ENCODE measurements at places on chromosomes 7 and 10.

GRCh38 chr7:95476904-95477594 is 8.7 kb upstream of the ASB4 start:
- DNase-seq, result peak; percentile 60

- DNase-seq, result no peak
Observed at GRCh38 chr7:147079083-147079482, 962.5 kb downstream of the CNTNAP2 start.

DNA sequence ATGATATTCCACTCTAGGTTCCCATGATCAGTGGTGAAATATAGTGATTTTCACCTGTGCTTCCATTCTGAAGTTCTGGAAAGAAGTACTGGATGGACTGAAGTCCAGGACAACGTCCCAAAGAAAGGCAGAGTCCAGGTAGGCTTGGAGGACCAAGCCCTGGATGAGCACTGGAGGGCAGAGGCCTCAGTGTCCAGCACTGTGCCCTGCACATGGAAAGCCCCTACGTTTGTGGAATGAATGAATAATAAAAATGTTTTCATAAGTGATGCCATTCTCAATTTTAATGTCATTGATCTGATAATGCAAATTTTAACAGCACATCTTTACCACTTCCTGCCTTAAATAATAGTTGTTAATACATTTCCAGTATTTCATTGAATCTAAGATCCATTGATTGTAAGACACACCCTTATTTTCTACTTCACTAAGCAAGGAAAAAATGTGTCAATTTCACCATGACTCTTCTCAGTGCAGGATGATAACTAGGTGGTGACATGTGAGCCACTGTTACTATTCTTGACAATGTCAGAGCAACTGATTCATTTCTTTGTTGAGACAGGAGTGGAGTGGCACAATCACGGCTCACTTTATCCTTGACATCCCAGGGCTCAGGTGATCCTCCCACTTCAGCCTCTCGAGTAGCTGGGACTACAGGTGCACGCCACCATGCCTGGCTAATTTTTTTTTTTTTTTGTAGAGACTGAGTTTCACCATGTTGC is 35.2 kb downstream of the ZNF783 start:
- DNase-seq, result peak; percentile 39

DNA sequence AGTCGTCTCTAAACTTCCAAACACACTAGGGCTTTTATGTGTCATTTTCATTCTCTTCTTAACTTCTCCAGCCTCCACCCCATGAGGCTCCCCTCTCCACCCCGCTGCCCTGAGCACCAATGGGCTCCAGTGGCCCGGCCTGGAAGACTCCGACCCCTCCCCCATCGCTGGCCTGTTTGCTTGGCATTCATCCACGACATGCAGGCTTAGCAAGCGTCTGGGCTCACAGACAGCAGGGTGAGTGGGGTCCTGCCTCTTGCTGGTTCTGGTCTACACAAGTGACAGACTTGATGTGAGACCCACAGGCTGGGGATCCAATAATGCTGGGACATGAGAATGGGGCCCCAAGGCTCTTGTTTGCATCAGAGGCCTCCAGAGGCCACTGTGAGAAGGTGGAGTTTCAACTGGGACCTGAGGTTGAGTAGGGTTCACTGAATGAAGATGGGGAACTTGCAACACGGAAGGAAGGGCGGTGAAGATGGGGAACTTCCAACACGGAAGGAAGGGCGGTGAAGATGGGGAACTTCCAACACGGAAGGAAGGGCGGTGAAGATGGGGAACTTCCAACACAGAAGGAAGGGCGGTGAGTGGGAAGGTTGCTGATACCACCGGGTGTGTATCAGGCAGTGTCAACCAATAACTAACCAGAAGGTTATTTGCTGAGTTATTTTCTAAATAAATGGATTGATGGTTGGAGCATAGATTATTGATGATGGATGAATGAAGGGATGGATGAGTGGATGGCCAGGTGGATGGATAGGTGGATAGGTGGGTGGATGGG is 14.0 kb downstream of the KNDC1 start:
- DNase-seq, result no peak

GRCh38 chr10:6840766-6841165 is 260.7 kb upstream of the PRKCQ start:
- DNase-seq, result no peak

- DNase-seq, result no peak
Observed at GRCh38 chr7:45088146-45088701, 545 bp downstream of the NACAD start.

DNA sequence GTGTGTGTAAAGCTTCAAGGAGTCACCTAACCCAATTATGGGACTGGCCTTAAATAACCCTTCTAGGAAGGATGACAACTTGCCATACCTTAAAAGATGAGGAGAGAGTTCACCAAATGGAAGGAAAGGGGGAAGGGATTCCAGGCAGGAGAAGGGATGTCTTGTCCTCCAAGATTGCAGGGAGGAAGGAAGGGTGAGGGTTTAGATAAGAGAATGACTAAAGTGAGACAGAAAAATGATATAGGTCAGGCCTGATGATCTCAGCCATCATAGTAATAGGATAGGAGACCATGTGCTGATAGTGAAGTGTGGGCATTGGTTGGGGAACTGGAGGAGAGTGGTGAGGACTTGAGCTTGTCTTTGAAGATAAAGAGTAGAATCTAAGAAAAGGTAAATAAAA is 7.7 kb upstream of the TMEM26 start:
- DNase-seq, result no peak

GRCh38 chr7:20797462-20798080 is 10.9 kb upstream of the SP8 start:
- no peak for DNase-seq

GRCh38 chr7:26694713-26695112 is 169.7 kb downstream of the SKAP2 start:
- no peak for DNase-seq

DNA sequence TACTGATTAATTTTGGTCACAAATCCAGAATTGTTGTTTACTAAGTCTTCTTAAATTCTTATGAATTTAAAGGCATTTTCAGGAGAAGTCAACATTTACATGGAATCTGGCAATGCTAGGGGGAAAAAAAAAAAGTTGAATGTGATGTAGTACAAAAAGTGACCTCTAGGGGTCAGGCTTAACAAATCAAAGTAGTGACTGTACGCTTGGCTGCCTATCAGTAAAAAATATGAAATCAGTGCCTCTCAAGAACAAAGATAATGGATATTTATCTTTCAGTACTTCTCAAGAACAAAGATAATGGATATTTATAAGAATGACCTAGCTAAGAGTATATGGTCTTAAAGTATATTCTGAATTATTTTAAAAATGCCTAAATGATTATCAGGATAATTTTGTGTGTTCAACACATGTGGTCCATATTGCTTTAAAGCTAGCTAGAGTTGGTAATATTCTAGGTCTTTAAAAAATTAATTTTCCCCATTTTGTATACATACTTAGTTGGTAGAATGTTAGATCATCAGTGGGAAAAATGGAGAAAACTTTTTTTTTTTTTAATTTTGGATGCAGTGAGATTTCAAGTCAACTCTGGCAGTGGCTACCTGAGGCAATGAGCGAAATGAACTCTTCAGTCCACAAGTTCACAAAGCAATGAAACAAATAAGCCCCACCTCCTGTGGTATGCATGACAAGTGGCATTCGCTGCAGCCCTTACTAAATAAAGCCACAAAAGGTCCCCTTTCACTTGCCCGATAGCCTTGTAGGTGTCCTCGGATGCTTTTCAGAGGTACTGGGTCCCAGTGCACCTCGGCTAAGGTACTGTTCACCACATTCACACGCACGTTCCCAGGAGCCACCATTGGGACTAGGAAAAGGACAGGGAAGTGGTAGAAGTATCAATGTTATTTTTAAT is 51.2 kb upstream of the LAMB4 start:
- no peak for DNase-seq

DNA sequence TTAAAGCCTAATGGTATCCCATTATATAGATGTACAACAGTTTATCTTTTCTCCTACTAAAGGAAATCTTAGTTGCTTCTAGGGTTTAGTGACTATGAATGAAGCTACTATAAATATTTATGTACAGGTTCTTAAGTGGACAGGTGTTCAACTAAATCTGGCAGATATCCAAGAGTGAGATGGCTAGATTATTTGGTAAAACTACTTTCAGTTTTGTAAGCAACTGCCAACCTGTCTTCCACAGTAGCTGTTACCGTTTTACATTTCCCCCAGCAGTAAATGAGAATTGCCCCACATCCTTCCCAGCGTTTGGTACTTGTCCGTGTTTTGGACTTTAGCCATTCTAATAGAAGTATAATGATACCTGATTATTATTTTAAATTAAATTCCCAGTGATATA is 144.9 kb upstream of the MAGI2 start:
- no peak for DNase-seq

GRCh38 chr7:4631380-4632179 is 50.5 kb upstream of the FOXK1 start:
- DNase-seq, result peak; percentile 12

DNA sequence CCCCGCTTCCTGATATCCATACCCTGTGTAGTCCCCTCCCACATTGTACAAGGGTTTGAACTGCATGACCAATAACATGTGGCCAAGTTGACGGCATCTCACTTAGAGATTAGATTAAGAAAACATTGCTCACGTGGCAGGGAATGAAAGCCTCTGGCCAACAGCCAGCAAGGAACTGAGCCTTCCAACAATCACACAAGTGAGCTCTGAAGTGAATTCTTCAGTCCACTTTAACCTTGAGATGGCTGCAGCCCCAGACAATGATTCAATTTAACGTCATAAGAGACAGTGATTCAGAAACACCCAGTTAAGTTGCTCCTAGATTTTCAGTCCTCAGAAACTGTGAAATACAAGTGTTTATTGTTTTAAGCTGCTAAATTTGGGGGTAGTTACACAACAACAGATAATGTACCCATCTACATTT is 165.9 kb upstream of the PLXNA4 start:
- no peak for DNase-seq

GRCh38 chr7:71236230-71237105 is 104.5 kb downstream of the GALNT17 start:
- no peak for DNase-seq

- no peak for DNase-seq
Observed at GRCh38 chr10:98415731-98416119, 743 bp upstream of the PYROXD2 start.

DNA sequence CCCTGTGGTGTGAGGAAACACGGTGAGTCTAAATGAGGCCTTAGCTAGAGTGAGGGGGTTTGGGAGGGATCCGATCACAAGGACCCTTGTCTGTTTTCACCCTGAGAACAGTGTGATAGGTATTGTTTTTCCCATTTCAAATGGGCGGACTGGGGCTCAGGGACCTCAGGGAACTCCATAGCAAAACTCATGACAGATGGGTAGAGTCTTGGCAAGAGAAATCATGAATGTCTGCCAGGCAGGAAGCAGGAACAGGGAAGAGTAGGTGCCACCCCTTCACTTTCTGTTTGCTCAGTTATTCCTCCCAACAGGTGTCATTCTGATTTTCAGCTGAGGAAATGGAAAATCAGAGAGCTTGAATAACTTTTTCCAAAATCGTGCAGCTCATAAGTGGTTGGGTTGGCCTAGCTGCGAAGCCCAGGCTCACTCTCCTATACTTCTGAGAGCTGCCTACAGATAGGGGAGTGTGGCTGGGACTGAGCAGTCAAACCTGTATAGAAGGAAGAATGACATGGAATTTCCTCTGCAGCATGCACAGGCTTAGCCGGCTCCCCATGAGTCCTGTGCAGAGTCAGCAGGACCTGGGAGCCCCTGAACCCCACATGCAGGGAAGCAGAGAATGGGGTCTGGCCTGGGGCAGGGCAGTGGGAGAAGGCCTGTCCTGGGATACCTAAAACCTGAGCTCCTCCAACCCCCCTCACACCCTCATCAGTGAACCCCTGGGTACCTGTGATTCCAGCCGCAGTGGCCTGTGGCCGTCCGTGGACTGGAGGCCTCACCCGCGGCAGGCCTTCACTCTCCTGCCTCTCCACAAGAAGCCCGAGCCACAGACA is 17.6 kb upstream of the C10orf105 start:
- peak; percentile 55 for DNase-seq

DNA sequence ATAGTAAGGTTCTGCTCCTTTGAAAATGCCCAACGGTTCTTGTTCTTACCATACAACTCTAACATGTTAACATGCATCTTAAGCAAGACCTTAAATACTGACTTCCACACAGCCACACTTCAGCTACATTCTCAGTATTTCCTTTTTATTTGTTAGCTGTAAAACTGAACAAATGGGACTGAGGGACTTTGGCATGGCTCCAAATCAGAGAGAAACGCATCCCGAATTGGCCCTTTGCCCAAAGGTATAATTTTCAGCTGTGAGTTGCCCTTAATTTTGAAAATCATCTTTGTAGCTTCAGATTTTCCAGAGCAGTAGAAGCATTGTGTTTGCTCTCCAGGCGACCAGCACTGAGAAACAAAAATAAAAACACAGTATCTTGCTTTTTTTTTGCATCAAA is 56.4 kb downstream of the NEUROD6 start:
- no peak for DNase-seq

- no peak for DNase-seq
Observed at GRCh38 chr10:125008689-125009638, 67.0 kb downstream of the ZRANB1 start.

DNA sequence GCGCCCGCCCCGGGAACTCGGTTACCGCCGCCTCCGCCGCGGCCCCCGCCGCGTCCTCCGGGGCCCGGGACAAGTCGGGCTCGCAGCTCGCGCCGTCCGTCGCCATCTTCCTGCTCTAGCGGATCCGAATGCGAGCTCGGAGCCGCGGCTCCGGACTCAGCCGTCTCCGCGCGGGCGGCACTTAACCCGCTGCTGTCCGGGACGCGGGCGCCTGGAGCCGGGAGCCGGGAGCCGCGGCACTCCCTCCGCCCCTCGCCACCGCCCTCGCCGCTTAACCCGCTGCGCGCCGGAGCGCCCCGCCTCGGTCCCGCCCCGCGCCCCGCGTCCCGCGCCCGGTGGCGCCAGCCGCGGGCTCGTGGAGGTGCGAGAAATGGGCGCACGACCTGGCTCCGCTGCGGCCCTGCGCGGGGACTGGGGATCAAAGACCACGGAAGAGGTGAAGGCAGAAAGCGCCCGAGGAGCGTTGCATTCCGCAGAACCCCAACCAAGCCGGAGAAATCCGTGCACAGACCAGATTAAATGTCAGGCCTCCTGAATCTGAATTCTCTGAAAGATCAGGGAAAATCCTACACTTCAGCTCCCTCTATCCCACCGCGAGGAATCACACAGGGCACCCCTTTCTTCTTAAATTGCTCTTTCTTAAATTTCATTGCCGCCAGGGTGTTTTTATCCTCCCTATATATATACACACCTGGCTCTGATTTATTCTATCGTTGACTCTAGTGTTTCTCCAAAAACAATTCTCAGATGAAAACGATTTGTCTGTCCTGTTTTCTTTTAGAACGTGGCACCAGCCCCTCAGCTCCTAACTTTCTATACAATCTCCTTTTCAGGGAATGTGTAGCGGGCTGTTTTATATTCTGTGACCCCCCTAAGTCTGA is at the start of gene CTTNBP2:
CTTNBP2 (minus strand) TSS at position 132 of the 881 bp plus-strand sequence; CDS start at position 106, 26 bp downstream.
- peak; percentile 8 for DNase-seq

GRCh38 chr10:45500798-45501197 is 126.8 kb downstream of the ALOX5 start:
- no peak for DNase-seq

- DNase-seq, result peak; percentile 15
Observed at GRCh38 chr10:63068246-63068645, 64.9 kb upstream of the NRBF2 start.

GRCh38 chr10:74500026-74500704 is 326.2 kb upstream of the KAT6B start:
- peak; percentile 10 for DNase-seq
